ENCODE measurements at places on chromosomes 7 and 10.

DNA sequence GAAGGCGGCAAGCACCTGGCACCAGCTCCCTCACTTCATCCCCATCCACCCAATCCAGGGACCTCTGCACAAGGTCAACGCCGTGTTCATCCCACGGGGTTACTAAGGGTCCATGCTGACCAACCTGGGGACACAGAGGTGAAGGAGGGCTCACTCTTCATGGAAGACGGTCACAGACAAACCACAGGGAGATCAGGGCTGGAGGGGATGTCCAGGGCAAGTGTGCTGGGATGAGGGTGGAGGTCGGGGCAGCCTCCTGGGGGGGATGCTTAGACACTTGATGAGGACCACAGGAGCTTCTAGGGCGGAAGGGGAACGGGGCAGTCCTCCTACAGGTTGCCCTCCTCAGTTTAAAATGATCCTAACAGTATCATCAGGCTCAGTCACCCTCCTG lies 46.7 kb downstream of the FAM53B start:
- DNase-seq, result no peak

DNA sequence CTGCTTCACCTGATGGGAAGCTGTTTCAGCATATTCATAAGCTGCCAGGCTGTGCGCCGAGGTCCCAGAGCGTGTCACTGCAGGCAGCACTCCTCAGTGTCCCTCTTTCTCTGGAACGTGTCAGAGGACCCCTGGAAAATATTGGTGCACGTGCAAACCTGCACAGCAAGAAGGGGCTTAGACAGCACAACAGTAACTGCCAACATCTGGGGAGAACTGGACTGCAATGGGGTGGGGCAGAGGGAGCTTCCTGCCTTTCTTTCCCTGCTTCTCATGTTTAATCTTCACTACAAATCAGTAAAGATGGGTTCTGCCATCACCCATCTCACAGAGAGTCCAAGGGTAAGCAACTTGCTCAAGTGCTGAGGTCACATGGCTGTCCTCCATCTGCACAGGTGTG lies 86.5 kb upstream of the GPR26 start:
- no peak for DNase-seq

DNA sequence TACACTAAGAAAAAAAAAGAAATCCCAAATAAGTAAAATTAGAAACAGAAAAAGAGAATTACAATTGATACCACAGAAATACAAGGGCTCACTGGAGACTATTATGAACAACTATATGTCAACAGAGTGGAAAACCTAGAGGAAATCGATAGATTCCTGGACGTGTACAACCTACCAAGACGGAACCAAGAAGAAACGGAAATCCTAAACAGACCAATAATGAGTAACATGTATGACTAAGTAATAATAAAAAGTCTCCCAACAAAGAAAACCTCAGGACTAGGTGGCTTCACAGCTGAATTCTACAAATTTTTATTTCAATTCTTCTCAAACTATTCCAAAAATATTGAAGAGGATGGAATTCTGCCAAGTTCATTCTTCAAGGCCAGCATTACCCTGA lies 13.9 kb downstream of the DIP2C start:
- no peak for DNase-seq

DNA sequence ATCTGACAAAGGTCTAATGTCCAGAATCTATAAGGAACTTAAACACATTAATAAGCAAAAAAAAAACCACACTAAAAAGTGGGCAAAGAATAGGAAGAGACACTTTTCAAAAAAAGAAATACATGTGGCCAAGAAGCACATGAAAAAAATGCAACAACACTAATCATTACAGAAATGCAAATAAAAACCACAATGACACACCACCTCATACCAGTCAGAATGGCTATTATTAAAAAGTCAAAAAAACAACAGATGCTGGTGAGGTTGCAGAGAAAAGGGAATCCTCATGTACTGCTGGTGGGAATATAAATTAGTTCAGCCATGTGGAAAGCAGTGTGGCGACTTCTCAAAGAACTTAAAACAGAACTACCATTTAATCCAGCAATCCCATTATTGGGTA lies 119.0 kb downstream of the LMBR1 start:
- DNase-seq, result no peak

DNA sequence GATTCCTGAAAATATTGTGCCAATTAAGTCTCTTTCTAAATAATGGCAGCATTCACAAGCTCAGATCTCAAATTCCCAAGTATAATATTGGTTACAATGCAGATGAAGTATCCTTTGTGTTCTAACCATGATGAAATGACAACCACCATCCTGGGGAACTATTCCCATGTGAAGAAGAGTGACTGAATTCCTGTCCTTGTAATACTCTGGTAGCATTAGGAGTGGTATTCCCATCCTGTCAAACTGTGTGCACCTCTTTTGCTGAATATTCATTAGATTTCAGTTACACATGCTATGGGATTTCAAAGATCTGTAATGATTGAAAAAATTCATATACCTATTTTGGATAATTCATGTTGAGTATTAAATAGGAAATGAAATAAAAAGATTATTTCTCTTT lies 86.1 kb upstream of the SMIM30 start:
- no peak for DNase-seq

DNA sequence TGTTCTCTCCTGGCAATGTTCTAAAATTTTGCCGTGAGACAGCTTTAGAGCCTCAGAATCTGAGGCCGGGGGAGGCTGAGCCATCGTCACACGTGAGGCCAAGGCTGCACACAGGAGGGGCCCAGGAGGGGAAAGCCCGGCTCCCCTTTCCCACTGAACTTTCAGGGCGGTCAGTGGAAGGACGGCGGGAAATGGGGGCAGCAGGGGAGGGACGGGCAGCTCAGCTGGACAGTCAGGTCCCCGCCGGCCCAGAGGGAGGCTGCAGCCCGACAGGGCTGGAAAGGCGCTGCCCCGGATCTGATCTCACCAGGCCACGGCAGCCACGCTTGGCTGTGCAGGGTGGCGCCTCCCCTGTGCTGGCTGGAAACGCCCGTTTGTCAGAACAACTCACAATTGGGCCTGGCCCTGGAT lies 43.3 kb upstream of the ADGRA1 start:
- DNase-seq, result no peak

GRCh38 chr10:26357203-26357602 lies 80.9 kb upstream of the APBB1IP start:
- DNase-seq, result no peak

DNA sequence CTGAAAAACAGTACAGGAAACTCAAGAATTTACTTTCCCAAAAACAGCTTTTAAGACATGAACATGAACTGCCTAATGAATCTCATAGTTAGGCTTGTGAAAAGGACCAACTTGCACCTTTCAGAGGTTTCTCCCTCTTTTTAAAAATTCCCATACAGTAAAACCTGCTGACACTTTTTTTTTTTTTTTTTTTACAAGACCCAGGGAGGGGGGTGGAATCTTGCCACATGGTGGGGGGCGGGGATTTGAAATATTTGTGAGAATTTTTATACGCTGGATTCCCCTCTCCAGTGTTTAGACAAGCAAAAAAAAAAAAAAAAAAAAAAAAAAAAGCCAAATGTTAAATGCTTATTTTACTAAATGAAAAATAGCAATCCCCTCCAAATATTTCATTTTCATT lies 57.4 kb downstream of the HIBADH start:
- DNase-seq, result no peak

DNA sequence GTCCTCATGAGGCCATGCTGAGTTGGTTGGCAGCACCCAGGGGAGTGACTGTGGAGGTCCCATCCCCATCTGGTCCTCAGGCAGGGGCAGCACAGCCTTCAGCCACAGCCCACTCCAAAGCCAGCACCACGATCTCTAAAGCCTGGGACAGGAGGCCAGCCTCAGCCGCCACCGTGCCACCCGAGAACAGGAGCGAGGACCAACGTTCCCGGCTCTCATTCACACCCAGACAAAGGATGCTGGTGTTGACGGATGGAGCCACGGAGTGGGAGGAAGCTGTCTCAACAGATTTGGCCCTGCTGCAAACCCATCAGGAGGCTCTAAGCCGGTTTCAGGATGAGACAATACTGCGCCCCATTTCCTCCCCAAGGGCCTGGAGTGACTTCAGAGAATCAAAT lies 42.7 kb upstream of the PPP2R2D start:
- peak; percentile 15 for DNase-seq

GRCh38 chr10:17671307-17671706 lies 27.4 kb downstream of the STAM start:
- no peak for DNase-seq

DNA sequence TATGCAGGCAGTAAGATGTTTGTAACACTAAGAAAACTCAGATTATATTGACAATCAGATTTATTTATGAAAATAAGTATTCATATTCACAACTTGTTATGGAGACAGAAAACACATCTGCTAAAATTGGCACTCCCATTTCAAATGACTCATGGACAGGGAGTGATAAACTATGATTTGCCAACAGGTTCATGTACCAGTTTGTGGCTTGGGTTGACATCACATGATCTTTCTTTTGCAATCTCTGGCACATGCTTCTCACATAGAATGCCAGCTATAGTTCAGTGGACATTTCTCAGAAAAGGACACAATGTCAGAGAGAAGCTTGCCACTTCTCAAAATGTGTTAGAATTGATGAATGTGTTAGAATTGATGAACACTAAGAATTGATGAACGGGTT lies 663.2 kb upstream of the ANKRD30A start:
- DNase-seq, result no peak

DNA sequence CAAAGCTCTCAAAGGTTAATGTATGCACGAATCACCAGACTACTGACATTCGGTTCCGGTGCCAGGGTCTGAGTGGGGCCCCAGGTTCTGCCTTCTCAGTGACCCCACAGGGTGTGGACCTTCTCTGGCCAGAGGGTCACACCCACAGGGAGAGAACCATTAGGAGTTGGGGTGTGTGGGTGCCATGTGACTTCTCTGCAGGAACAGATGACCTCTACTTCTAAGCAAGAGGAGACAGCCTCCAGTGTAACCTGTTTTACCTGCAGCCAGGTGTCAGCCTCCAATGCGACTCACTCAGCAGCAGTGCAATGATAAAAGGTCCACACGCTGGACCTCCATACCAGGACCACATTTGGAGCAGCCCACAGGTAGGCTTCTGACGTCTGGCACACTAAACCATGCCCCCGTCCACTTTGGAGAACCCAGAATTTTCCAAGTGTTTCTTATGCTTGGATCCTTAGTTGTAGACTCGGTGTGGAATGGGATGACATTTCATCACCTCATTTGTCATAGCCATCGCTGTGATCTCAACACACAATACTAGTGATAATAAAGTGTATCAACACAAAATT lies 16.2 kb upstream of the INSIG1 start:
- no peak for DNase-seq

GRCh38 chr7:80918399-80918798 lies 452 bp downstream of the SEMA3C start:
- no peak for DNase-seq

DNA sequence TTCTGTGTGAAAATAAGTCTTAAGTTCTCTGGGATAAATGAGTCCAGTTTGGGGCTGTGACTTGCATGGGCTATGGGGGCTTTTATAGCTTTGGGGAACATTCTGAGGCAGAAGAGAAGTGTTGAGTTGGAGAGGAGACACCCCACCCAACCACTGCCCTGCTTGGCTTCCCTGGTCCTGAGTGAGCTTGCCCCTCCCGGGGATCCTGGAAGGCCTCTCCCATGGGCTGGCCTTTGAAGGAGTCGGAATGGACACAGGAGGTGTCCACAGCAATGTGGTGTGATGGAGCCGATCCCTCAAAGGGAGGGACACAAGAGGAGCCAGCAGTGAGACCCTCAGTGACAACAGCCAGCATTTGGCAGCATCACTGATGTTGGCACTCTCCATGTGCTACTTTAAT lies 89.8 kb downstream of the GLRX3 start:
- DNase-seq, result no peak

- DNase-seq, result no peak
These were observed 103.2 kb downstream of the CALN1 start for GRCh38 chr7:72308986-72309385.

GRCh38 chr10:24670964-24671670 lies 52.6 kb downstream of the ARHGAP21 start:
- no peak for DNase-seq

DNA sequence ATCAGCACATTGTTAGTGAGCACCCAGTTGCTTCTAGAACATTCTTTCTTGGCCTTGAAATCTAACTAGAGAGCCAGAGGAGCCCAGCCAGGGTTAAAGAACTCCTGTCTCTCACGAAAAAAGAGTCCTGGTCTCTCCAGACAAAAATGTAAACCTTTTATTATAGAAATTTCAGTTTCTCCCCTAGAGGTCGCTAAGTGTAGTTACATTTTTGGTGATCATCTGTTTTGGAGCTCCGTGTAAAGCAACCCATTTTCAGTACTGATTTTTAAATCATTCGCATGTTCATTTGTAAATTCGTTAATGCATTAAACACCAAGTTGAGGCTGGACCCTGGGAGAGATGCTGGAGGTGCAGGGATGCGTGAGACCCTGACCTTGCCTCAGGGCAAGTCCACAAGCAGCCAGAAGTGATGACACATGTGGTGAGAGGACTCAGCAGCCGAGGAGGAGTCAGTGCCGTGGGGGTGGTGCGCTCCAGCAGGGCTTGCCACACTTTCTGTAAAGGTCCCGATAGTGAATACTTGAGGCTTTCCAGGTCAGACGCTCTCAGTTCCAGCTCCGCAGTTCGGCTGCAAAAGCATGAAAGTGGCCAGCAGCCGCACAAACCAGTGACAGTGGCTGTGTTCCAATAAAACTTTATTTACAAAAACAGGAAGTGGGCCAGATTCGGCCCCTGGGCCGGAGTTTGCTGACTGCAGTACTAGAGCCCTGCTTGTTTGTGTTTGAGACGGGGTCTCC lies 578.6 kb upstream of the FOXK1 start:
- peak; percentile 62 for DNase-seq

GRCh38 chr7:35019801-35020200 lies 17.5 kb downstream of the DPY19L1 start:
- DNase-seq, result no peak

DNA sequence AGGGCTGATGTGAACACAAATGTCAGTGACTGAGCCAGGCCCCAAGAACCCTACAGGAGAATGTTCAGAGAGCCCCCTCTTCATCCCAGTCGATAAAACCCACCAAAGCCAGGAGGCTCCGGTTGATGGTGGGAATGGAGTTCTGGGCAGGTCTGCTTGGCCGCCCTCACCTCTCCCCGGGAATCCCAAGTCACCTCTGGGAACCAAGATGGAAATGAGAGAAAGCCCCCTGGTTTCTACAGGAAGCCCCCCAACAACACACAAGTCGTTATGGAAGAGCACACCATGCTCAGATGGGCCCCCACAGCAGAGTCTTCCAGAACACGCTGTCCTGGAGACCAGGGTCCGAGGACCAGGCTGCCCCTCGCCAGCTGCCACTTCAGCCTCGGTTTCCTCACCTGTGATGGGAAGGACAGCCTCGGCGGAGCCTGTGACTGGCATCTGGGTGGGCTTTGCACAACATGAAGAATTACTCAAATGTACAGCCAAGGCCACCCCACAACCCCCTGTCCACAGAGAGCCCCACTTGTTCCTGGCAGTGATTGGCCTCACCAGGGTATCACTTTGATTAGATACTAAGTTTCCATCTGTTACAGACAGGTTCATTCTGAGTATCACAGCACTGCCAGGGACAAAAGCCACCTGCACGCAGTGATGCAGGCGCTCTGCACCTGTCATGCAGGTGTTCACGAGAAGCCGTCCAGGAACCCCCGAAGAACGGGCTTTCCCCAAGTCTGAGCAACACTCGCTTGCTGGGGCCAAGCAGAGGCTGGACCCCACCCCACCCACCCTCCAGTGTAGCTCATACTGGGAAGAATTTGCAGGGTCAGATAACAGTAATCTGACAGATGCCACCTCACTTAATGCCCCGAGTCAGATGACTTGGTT lies 57.6 kb downstream of the MKI67 start:
- no peak for DNase-seq

GRCh38 chr10:48556065-48556464 lies 48.8 kb downstream of the ARHGAP22 start:
- no peak for DNase-seq

- DNase-seq, result no peak
These were observed 3.0 kb upstream of the GIMAP5 start for GRCh38 chr7:150734254-150734653.

- DNase-seq, result no peak
These were observed 254.7 kb downstream of the STK31 start for GRCh38 chr7:23964715-23965114.
